ENCODE measurements at places on chromosomes 12 and 14.

GRCh38 chr12:102659200-102659911 is 179.0 kb upstream of the IGF1 start:
- DNase-seq, result no peak

DNA sequence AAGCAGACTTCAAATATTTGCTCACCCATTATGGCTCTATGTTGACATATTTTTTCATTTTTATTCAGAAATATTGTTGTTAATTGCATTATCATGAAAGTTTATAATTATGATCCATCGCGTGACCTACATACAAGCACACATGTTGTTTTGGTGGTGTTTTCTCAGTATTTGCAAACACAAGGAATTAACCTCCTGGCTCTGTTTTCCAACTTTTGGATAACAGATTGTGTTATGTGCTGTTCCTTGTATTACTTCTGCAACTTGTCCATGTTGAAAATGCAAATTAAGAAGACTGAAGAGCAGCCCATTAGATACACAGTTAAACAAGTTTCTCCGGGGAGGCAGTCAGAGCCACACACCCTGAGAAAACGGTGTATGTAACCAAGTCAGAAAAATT is 201.2 kb downstream of the SEC23A start:
- DNase-seq, result no peak

DNA sequence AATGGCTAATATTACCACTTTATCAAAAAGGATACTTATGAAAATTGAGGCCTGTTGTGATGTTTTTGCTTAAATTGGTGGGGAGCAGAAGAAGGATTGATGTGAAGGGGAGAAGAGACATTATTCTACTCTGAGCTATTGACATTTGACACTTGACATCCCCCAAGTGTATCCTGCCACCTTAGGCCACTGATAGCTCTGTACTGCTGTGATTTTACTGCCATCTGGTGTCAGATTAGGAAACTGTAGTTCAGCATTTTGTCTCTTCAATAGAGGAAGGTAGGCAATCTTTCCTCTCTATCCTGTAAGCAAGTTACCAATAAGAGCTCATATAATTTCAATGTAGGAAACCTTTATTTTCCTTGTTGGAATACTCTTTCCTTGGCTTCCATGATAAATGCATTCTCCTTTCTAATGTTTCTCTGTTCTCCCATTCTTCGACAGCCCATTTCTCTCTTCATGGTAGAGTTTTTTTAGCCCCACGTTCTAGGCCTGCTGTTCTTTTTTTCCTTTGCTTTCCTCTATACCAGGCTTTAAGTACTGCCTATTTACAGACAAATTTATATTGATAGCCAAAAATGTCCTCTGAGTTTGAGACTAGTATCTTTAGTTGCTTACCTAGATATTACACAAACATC is 46.3 kb downstream of the PPHLN1 start:
- no peak for DNase-seq

- DNase-seq, result no peak
Measured at GRCh38 chr14:49703965-49704364, 11.0 kb downstream of the KLHDC1 start.

GRCh38 chr14:19799880-19800279 is 3.7 kb upstream of the OR4N2 start:
- no peak for DNase-seq

DNA sequence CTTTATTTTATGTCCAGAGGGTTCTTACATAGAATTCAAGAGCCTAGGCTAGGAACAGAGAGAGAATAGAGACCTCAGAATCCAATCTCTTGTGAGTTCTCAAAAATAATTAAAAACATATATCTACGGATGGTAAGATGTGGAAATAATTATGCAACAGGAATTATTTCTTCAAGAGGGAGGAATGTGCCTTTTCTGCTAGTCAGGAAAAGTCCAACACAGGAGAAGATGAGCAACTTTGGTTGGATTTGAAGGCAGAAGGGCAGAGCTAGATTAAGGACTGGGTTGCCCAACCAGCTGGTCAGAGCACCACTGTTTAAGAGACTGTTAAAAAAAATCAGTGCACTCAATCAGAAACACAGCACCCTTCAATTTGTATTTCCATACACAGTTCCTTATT is 365.5 kb downstream of the ETNK1 start:
- DNase-seq, result no peak

- no peak for DNase-seq
Measured at GRCh38 chr12:75891072-75891471, 140.5 kb downstream of the PHLDA1 start.

GRCh38 chr14:76080471-76080870 is 71.3 kb upstream of the GPATCH2L start:
- no peak for DNase-seq

DNA sequence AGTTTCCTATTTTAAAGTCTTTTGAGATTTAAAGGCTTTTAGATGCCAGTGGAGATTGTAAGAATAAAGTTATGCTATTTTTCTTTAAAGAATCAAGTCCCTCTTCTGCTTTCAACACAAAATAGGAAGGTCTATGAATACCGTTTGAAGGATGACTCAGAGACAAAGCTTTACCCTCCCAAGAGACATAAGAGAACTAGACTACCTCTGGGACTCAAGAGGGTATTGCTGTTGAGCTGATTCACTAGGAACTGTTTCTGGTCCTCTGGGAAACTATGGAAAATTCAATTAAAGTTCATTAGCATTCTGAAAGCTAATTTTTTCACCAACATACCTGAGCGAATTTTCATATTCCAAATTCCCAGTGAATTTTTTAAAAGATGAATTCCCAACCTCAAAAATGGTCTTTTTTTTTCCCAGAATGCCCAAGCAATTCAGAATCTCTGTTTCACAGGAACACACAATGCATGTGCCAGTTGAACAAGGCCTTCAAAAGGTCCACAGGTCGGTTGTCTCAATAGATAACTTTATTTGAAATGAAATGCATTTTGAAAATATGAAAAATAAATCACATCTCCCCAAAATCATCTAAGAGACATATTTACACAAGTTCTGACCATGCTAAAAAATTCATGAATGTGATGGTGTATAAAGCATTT is 6.5 kb downstream of the PHLDA1 start:
- DNase-seq, result no peak

DNA sequence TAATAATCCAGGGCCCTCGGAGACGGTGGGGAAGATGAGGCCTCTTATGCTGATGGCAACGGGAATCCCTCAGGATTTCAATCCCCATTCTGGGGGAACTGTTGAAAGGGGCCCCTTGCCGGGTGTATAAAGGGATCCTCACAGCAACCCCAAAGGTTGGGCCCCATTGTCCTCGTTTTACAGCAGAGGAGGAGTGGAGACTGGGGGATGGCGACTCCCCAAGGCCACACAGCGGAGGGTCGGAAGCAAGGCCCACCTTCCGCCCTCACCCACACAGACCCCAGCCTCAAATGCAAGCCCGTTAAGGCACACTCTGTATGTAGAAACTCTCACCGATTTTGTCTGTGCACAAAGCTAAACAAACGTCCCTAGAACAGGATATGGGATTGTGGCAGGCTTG is 327.9 kb upstream of the DIO3 start:
- DNase-seq, result no peak

DNA sequence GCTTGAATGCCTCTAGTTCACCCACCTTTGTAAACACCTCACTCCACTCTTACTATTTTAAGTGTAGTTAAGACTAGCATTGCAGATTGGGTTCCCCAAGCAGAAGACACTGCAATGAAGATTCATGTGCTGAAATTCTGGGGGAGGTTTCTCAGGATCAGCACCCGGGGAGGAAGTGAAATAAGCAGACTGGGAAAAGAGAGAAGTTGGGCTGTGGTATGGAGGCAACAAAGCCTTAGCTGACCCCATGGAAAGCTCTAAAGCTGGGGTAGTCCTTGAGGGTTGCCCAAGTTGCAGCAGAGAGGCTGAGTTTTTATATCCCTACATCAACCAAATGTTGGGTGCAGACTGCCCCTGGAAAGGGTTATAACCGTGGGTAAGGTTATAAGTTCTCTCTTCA is 23.9 kb upstream of the IGF1 start:
- no peak for DNase-seq

GRCh38 chr14:45198551-45198950 is 54.5 kb downstream of the MIS18BP1 start:
- DNase-seq, result no peak

GRCh38 chr14:106530423-106531107 is 1004.2 kb downstream of the TMEM121 start:
- DNase-seq, result no peak

- no peak for DNase-seq
Measured at GRCh38 chr12:85569261-85569660, 266.9 kb downstream of the RASSF9 start.

- DNase-seq, result no peak
Measured at GRCh38 chr14:104598910-104599273, 5.7 kb downstream of the TMEM179 start.

DNA sequence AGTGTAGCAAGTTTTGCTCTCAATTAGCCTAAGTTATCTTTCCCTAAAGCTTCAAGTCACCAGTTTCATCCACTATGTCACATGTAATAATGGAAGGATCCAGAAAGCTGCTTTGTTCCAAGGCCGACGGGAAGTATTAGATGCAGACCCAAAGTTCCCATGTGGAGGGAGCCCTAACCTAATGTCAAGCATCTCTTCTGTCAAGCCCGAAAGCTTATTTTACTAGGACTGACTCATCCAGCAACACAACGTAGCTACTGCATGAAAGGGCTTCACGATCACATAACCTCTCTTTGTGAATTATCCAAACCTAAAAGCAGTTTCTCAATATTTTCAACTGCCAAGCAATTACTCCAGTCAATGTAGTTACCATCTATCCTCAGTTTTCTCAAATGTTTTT is 133.4 kb downstream of the SLC6A15 start:
- no peak for DNase-seq

GRCh38 chr14:59004012-59004411 is 184.5 kb upstream of the DAAM1 start:
- no peak for DNase-seq

DNA sequence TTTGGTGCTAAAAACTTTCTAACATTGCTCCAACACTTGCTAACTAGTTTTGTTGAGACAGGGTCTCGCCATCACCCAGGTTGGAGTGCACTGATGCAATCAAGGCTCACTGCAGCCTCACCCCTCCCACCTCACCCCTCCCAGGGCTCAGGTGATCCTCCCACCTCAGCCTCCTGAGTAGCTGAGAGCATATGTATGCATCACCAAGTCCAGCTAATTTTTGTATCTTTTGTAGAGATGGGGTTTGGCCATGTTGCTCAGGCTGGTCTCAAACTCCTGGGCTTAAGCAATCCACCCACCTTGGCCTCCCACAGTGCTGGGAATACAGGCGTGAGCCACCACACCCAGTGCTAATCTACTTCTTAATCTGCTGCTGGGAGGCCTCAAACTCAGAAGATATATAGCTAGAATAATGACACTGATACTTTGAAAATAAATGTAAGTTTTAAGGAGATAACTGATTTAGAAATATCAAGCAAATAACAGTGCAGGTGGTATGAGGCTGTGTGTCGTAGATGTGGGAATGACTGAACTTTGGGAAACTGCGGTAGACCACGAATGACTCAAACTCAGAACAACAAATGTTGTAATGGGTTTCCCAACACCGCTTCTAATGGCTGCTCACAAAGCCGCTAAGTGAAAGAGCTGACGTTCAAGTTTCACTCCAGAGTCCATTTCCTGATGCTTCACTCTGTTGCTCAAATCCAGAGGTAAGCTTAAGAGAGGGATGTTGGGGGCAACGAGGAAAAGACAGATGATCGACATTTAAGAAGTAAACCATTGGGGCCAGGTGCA is 10.0 kb downstream of the TMCC3 start:
- DNase-seq, result no peak

- no peak for DNase-seq
Measured at GRCh38 chr14:75648066-75648838, 12.4 kb downstream of the ERG28 start.

GRCh38 chr14:50733494-50733893 is 65.4 kb upstream of the SAV1 start:
- DNase-seq, result no peak

DNA sequence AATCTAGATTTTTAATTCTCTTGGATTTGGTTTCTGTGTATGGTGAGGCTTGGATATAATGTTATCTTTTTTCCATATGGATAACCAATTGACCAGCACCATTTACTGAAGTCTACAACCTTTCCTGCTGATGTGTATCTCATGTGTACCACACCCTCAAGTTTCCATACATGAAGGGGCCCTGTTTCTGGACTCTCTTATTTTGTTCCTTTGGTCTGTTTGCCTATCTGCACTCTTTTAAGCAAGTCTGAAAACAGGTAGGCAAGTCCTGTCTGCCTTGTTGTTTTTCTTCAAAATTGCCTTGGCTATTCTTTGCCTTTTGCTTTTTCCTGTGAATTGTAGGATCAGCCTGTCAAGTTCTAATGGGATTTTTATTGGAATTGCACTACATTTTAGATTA is 44.6 kb downstream of the MAX start:
- no peak for DNase-seq

GRCh38 chr12:69179786-69180185 is 59.6 kb upstream of the CPSF6 start:
- no peak for DNase-seq

DNA sequence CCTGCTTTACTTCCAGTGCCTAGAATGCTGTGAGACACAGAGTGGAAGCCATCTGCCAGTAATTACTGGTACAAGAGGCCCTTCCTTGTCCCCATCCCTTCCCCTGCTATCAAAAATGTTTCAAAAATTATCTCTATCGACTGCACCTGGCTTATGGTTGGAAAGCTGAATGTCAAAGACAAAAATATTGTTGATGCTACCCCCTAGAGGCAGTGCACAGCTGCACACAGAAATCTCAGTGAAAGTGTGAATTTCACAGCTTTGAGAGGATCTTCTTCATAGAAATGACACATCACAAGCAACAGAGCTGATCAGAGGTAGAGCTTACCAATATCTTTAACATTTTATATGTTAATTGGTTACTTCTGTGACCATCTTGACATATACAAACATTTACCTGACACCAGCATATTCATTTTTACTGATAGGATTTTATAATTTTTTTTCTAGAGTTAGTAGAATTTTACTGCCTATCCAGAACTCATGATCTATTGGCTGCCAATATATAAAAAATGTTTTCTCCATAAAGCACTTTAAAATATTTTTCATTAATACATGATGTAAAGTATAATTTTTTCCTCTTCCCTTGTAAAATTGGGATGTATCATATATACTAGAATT is 138.0 kb downstream of the AACS start:
- no peak for DNase-seq

GRCh38 chr14:100296106-100296651 is 10.1 kb downstream of the SLC25A29 start:
- DNase-seq, result no peak

DNA sequence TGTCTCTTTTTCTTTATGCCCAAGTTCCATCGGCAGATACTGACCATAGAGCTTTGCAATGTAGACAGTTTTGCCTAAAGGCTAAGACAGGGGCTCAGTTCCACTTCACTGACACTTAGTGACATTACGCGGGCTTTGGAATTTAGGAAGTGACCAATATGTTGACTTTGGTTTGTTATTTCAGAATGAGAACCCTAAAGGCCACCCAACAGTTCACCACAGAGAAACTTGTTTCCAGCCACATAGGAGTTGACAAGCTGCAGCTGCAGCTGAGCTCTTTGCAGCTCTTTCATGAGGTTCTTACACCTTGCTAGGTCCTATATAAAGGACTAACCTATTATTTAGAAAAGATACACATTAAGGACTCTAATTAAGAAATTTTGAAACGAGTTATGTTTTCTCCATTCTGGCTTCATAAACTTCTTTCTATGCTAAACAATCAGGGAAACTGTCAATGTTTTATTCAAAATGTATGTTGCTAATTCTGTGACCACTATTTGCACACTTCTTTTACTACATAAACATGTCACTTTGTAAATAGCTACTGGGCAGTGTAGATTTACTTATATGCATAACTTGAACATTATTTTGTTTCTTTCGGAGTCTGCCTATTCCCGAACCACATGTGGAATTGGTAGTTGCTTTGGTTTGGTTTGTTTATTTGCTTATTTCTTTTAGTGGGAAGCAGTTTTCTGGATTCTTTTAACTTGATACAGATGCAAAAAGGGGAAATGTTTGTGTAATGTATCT is 18.5 kb upstream of the KLRD1 start:
- no peak for DNase-seq

Measured in stimulated activated CD8-positive, alpha-beta memory T cell treated with anti-CD3 and anti-CD28 coated beads, Interleukin-4, amount 100 ng/mL, for 4 hours (primary cell).